Brain microvascular endothelial cell (primary cell): ENCODE measurements at places on chromosomes 4 and X.

DNA sequence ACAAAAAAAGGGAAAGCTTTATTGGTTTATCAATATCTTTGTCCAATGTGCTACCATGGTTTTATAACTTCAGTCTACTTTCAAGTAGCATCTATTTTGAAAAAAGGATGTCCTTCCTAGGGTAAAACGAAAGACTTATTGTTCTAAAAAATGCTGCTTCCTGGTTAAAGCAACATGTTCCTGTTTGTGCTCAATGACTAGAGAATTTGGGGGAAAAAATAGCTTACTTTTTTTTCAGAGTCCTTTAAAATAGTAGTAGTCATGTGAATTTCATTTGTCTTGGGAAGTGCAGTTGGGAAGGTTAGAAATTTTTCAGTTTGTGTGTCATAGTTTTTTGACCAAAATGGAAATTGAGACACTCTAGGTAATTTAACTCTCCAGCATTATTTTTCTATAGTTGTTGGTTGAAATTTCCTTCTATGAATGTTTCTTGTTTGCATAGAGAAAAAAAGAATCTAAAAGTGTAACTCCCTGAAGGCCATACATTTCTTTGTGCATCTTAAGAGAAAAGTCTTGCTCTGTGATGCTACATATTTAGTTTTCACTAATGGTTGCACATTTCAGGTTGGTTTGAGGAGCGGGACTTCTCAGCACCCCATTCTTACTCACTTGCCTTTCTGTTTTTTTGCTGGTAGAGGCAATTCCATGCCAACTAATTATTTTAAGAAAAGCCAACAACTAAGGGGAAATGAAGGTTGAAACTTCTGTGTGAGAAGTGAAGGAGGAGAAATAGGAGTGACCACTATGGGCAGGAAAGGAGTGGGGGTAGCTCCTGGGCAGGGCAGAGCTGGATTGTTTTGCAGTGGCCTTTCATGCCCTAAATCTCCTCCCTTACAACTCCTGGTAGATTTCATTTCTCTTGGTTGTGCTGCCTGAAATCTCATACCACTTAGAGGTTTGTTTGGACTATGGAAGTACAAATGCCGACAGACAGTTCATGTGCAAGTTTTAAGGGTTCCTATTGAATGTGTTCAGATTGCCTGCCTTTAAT lies 76.4 kb downstream of the RAPGEF2 start:
- no peak for DNase-seq

DNA sequence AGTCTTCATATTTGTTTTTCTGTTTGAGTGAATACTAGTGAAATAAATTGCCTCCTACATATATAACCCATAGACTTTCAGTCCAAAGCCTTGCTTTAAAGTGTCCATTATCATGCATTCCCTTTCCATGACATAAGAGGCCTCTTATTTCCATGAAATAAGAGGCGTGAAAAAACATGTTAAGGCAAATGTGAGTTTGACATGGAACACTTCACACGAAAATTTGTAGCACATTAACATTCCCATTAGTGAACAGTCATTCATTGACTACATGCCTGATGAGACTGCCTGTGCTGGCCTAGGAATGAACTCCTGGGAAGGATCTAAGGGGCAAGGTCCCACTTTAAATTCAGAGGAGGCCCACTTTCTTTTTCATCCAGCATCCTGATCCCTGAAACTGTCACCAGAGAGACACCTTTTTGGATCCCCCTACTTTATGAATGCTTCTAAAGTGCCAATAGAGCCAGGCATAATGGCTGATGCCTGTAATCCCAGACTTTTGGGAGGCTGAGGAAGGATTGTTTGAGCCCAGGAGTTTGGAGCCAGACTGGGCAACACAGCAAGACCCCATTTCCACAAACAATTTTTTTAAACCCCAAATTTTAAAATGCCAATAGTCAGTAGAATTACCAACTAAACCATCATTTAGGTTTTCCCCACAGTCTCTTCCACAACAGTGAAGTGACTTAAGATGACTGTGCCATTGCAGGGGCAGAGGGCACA lies 6.7 kb downstream of the RTL8B start:
- no peak for DNase-seq

DNA sequence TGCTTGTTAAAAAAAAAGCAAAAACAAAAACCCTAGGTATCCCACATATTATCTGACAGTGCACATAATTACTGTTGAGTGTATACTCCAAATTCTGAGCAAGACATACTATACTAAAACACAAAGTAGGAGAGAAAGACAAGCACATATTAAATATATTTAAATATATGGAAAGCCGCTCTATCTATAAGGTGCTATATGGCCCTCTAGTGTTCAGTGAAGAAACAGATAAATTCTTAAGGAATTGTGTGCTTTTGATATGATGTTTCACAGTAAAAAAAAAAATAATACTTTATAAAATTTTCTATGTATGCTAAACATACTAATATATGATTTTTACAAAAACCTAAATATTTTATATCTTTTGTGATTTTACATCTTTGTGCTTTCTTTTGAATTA lies 137.8 kb downstream of the FBXW7 start:
- no peak for DNase-seq

DNA sequence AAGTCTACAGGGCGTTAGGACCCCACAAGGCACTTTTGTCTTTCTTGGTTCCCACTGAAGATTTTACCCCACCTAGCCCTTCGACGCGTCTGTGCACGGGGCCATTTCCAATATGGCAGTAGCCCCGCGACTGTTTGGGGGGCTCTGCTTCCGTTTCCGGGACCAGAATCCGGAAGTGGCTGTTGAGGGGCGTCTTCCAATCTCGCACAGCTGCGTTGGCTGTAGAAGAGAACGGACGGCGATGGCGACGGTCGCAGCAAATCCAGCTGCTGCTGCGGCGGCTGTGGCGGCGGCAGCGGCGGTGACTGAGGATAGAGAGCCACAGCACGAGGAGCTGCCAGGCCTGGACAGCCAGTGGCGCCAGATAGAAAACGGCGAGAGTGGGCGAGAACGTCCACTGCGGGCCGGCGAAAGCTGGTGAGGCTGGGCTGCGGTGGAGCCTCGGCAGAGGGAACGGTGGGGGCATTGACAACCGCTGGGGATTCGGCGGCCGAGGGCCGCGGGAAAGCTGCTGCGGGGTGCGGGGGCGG lies at the start of gene USP11:
Gene USP11, plus strand, starts transcription at position 207 of the 530 bp plus-strand sequence. Its CDS starts 35 bp downstream, at position 242.
- DNase-seq, result peak; percentile 10

GRCh38 chr4:98539299-98539698 lies 119.1 kb downstream of the TSPAN5 start:
- DNase-seq, result no peak

- DNase-seq, result no peak
Measured at GRCh38 chr4:36332782-36333131, 51.3 kb downstream of the DTHD1 start.

- DNase-seq, result no peak
Measured at GRCh38 chrX:49111791-49112190, 11.7 kb downstream of the GPKOW start.

DNA sequence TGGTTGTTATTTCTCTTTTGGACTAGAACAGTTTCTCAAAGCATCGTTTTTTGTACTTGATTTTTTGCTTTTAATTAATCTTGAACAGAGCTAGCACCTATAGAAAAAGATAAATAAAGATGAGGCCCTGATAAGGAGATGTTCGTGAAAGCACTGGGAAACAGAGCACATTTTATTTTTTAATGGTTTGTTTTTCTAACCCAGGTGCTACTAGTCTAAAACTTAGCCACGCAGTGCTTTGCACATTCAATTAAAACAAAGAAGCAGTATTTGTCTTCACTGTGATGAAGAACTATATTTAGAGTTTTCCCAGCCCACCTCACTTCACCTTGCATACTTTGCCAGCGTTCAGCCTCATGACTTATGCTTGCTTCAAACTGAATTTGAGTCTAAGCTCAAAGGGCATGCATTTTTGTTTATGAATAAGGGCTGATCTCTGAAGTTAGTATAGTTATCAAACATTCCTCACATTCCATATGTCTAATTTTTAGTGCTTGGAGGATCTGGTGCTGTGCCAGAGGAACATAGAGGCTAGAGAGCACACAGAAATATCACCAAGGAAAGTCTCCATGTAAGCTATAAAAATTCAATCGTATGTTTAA lies 76.7 kb downstream of the WWC2 start:
- no peak for DNase-seq

GRCh38 chr4:60863442-60863841 lies 336.7 kb upstream of the ADGRL3 start:
- DNase-seq, result no peak

GRCh38 chr4:118918388-118918787 lies 29.7 kb downstream of the SYNPO2 start:
- peak; percentile 83 for DNase-seq

DNA sequence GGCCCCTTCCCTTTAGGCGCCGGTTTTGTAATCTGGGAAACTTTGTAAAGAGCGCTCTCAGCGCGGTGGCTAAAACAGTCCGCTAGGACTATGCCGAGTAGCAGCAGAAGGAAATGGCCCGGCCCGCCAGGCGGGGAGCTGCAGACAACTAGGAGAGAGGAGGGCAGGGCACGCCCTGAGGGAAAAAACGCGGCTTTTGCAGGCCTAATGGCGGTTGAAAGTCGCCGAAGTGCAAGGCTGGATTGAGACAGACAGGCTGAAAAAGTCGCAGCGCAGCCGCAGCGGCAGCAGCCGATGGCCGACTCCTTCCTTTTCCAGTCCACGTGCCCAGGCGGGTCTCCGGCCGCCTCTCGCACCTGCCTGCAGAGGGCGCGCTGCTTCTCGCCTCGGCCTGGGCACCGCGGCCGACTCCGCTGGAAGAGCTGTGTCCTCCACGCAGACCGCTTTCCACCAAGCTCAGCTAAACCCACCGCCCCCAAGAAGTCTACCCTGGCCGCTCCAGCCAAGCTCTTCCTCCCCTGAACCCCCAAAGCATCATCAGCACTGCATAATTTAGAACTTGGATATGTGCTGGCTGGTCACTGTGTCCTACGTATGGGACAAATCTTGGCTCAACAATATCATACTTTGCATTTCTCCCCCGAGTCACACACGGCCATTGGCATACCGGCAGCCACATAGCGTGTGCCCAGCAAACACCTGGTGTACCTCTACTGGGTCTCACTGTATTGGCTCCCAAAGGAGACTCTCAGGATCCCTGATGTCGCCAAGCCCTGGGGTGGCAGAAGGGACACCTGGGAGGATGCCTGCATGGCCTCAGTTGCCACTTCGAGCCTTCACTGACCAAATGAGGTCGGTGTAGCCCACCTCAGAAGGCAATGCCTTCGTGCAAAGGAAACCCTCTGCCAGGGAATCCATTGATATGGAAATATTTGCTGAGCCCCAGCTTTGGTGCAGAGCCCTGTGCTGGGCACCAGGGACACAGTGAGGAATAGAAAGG lies 14.5 kb downstream of the SLC25A5 start:
- peak; percentile 35 for DNase-seq

DNA sequence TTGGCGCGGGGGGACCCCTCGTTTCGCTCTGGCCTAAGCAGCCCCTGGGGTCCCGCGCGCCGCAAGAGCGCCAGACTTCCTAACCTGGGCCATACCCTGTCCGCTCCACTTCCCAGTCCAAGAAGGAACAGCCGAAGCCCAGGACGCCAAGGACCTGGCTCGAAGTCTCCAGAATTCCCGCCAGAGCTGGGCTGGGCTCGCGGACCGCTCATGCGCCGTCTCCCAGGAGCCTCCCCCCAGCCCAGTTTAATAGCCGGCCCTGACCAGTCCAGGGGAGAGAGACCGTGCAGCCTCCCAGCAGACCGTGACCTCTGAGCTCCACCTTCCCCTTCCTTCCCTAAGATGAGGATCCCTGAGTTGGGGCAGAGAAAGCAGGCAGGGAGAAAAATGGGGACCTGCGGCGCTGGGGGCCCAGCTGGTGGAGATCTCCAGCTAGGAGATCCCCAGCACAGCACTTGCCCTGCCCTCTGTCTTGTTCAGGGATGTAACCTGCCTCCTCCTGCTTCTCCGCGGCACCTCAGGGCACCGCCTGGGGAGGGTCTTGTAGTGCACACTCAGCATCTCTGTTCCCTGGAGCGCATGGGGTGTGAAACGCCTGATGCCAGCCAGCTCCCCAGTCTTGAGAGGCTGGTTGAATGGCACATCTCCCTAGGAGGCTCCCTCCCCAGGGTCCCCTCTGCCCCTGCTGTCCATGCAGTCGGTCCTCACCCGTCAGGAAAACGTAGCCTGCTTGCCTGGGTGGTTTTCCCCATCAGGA lies 1.2 kb upstream of the LETM1 start:
- no peak for DNase-seq

- DNase-seq, result no peak
Measured at GRCh38 chrX:123230798-123231197, 46.7 kb downstream of the GRIA3 start.

DNA sequence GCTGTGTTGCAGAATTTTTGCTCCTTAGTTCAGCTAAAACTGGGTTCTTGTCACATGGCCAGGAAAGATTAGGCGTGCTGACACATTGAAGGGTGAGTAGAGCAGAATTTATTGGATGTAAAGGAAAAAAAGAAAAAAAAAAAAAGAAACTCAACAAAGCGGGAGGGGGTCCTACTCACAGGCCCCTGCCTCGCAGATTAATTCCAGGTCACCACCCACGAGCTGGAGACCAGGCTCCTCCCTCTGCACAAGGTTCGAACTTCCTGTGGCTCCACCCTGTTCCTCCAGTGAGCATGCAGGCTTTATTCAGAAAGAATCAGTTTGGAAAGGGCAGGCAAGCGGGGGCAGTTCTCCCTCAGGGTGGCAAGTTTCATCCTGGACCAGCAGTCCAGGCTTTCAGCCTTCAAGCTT lies 17.1 kb downstream of the MGST2 start:
- no peak for DNase-seq

DNA sequence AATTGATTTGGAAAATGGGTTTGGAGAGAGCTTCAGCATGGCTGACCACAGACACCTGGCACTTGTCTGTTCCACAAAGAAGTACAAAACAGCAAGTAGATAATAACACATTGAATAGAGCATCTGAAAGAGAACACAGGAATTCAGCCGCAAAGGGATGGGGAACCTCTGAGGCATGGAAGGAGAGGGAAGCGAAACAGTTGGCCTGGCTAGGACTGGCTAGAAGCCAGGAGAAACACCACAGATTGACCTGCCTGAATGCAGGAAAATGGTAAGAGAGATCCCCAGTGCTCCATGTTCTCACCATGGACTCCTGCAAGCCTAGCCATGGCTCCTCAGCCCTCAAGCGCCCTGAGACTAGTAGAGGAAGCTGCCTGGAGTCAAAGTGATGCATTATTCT lies 169.7 kb upstream of the SH3RF1 start:
- DNase-seq, result peak; percentile 2

DNA sequence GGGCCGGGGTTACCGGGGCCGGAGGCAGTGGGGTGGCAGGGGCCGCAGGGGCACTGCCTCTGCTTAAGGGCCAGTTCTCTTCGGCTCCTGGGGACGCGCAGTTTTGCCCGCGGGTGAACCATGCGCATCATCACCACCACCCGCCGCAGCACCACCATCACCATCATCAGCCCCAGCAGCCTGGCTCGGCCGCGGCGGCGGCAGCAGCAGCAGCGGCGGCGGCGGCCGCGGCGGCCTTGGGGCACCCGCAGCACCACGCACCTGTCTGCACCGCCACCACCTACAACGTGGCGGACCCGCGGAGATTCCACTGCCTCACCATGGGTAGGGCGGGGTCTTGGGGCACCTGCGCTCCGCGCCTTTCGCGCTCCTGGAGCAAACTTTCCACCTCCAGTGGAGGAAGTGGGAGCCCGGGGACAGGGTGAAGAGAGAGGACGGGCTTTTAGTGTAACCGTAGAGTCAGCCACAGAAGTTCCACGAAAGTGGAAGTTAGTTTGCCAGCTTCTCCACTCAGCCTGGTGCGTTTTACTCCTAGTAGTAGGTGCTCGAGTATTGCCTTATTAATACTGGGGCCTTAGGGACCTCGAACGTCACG lies 729 bp downstream of the GSX2 start:
- no peak for DNase-seq

GRCh38 chr4:76087007-76087769 lies 12.7 kb downstream of the ART3 start:
- DNase-seq, result peak; percentile 71

- DNase-seq, result no peak
Measured at GRCh38 chrX:121231566-121232358, 184.4 kb downstream of the GLUD2 start.
